Astrocyte of the spinal cord (primary cell): ENCODE measurements at places on chromosomes 11 and 22.

GRCh38 chr11:71505781-71506180 lies 21.3 kb upstream of the KRTAP5-7 start:
- DNase-seq: no peak

GRCh38 chr22:36101756-36102155 lies 58.8 kb downstream of the APOL3 start:
- DNase-seq: no peak

DNA sequence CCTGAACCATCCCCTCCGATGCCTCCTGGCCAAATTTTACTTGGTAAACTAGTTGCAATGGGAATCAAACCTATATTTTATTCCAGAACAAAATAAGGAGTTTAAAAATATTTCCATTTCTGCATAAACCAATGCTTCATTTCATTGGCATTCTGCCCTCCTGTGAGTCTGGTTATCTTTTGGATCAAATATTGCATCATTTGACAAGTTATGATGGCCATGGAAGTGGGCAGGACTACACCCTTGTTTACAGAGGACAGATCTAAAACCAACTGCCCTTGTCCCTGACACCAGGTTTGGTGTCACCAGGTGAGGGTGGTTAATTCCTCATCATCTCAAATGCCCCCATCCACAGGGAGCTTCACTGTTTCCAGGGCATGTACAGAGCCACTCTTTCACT lies 28.2 kb upstream of the E2F8 start:
- no peak for DNase-seq

DNA sequence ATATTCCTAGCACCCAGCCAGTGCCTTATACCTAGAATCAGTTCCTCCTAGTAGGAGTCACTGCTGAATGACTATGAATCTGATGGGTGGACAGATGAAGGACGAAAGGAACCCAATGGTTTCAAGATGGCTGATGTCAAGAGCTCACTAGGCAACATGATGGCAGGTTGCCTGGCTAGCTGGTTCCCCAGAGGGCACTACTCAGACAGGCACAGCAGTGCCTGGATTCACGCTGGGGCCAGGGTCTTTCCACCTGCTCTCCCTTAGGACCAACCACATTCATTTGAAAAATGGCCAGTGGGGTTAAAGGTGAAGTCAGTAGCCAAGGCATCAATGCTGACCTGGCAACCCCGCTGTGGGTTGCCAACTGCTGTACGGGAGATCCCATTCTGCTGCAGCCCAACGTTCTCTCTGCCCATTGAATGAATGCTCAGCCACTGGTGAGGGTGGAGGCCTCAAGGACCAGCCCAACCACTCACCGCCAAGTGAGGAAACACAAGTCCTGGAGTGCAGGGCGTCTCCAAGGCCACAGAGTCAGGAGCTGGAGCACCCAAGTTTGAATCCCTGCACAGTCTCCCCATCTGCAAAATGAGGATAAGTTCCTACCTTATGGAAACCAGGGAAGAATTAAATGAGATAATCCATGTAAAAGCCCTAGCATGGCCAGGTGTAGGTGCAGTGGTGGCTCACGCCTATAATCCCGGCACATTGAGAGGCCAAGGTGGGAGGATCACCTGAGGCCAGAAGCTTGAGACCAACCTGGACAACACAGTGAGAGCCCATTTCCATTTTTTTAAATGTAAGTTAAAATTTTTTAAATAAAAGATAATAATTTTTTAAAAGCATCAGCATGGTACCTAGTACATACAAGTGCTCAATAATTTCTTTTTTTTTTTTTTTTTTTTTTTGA lies 12.4 kb downstream of the MYH9 start:
- peak; percentile 24 for DNase-seq

DNA sequence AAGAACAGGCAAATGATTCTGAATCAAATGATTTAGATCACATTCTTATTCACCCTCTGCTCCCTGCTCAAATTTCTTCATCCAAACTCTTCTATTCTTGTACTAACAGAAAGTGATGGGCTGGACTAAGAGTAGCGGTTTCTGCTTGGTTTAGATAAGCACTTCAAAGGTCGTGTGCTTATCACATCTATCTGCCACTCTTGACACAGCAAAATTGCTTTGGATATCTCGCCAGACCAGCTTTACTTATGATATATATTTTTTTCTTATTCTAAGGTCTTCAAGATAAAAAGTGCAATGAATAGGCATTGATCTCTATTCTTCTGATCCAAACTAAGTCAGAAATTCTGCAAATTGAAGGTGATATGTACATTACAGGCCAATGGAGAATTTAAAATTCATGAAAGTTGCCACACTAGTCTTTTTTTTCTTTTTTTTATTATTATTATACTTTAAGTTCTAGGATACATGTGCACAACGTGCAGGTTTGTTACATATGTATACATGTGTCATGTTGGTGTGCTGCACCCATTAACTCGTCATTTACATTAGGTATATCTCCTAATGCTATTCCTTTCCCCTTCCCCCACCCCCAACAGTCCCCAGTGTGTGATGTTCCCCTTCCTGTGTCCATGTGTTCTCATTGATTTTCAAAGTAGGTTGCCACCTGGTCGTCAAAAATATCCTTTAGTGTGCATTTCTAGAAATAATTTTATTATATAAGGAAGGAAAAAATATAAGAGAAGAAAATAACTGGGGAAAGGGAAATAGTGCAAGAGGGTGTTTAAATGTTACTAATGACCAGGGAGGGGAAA lies 1941.0 kb upstream of the RAG2 start:
- no peak for DNase-seq

DNA sequence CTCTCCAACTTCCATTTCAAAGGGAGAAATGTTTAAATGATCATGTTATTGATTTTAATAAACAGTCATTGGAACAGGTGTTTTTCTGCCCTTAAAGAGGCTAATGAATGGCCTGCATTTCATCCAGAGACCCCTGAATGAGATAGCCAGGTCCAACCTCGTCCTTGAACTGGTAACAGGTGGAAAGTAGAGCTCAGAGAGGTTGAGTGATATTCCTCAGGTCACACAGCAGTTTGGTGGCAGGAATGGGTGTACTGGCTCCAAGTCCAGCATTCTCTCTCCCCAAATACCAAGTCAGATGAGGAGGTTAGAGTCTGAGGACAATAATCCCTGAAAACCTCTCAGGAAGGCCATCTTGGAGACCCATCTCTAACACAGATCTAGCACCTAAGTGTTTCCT lies 81.7 kb upstream of the ANO1 start:
- DNase-seq: no peak

GRCh38 chr22:36808721-36809344 lies 8.0 kb downstream of the PVALB start:
- no peak for DNase-seq

DNA sequence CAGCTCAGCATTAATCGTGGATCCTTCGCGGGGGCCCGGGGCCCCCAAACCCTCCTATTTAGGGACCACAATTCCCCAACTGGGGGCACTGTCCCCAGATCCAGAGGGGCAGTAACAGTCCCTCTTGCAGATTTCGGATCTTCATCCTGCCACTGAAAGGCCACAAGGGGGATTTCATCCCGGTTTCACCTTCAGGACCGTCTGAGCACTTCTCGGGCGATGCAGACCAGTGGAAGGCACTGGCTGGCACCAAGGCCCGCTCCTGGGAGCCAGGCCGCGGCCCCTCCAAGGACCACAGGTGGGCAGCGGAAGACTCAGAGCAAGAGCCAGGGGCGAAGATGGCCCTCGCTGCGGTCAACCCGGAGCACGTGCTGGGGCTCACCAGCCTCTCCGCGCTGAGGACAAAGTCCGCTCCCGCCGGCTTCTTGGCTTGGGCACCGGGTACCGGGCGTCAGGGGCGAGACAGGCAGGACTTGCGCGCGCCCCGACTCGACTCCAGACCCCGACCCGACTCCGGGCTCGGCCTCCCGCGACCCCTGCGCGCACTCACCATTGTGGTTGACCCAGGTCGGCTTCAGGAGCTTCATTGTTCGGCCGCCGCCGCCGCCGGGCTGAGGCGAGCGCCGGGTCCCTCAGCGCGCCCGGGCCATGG lies 517 bp downstream of the HIRA start:
- DNase-seq: peak; percentile 35

DNA sequence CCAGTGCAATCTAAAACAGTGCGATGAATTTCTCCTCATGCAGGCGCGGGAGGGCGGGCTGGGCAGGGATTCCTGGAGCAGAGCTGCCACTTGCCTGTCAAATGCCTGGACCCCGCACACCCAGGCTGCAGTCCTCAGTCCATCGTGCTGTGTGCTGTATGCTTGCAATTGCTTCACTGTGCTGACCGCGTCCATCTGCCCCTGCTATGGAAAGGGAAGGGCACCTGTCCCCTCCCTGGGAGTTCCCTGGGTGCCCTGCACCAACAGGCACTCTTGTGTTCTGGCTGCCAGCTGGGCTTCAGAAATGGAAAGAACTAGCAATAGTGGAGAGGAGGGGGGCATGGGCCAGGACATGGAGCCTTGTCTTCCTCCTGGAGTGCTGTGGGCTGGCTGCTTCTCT lies 185.4 kb upstream of the B3GAT1 start:
- DNase-seq: no peak

DNA sequence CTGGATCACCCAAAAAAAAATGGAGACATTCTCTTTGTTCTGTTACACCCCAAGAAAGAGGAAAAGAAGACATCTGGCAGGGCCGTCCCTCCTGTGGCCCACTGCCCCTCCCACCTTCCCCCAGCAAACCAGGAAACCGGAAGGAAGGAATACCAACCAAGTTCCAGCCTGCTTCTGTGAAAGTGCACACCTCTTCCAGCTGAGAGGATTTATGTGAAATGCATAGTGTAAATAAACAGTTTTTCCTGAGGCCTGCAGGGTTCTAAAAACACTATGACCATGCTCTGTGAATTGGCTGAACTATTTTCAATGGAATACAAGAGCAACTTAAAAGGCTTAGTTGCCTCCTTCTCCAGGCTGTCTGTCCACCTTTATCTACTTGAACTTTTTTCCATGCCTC lies 50.0 kb upstream of the CHST1 start:
- no peak for DNase-seq

DNA sequence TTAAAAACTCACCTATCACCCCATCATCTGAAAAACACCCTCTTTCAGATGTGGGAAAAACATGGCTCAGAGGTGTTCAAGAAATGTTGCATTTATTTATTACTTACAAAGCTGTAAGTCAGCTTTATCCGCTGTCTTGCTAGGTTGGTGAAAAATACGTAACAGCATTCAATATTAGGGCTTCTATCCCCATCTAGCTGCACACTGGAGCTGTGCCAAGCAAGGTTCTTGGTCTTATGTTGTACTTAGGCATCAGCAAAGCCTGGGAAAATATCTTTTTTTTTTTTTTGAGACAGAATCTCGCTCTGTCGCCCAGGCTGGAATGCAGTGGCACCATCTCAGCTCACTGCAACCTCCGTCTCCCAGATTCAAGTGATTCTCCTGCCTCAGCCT lies 7.5 kb downstream of the SERPING1 start:
- no peak for DNase-seq

DNA sequence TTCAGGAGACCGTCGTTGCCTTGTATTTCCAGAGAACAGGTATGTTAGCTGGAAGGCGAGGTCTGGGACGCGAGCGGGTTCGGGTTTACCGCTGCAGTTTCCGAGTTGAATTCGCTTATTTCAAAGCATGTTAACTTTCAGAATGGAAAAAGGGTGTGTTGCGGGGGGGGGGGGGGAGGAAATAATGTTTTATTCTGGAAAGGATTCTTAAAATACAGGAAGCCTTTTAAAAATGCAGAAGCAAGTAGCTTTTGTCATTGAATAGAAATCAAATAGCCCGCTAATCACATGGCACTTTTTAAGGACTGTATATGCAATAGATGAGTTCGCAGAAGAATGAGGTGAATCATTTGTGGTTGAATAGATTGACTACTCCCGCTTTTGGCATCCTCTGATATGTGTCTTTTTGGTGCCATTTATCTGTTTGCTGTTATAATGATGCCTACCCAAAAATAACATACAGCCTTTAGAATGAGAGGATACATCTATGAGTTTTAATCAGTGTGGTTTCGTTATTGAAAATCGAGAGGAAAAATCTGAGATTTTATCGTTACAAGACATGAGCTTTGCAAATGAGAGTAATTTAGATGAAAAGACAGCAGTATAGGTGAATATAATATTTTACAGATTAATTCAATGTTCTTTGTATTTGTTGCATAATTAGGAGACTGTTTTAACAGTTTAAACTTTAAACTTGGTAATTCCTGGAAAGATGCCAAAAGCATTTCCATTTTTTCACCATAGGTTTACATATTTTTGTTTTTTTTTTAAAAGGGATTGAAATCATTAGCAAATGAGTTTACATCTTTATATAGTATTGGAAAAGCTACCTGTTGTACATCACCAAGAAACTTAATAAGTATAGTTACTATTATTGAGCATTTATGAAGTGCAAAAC lies 1.7 kb downstream of the PDE3B start:
- DNase-seq: peak; percentile 29

DNA sequence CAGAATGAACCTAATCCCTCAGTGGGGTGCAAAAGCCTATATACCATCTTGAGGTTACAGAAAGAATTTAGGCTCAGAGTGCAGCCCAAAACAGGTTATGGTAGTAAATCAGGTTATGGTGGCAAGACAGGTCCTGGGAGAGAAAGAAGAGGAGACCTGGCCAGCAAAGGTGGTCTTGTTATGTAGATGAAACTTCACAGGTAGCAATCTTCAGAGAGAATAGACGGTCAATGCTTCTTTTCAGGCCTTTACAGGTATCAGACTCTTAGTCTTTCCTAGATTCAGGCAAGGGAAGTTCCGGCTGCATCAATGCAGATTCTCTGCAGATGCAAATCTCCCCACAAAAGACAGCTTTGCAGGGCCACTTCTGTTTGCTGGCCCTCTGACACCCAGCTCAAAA lies 45.8 kb upstream of the SORL1 start:
- DNase-seq: no peak

GRCh38 chr11:70505331-70505731 lies 107.0 kb downstream of the CTTN start:
- DNase-seq: no peak

- DNase-seq: no peak
Measured at GRCh38 chr11:47854667-47855066, 6.5 kb upstream of the NUP160 start.

GRCh38 chr11:30619767-30620166 lies 33.6 kb upstream of the MPPED2 start:
- no peak for DNase-seq
